ENCODE measurements at places on chromosomes 1 and 21.

DNA sequence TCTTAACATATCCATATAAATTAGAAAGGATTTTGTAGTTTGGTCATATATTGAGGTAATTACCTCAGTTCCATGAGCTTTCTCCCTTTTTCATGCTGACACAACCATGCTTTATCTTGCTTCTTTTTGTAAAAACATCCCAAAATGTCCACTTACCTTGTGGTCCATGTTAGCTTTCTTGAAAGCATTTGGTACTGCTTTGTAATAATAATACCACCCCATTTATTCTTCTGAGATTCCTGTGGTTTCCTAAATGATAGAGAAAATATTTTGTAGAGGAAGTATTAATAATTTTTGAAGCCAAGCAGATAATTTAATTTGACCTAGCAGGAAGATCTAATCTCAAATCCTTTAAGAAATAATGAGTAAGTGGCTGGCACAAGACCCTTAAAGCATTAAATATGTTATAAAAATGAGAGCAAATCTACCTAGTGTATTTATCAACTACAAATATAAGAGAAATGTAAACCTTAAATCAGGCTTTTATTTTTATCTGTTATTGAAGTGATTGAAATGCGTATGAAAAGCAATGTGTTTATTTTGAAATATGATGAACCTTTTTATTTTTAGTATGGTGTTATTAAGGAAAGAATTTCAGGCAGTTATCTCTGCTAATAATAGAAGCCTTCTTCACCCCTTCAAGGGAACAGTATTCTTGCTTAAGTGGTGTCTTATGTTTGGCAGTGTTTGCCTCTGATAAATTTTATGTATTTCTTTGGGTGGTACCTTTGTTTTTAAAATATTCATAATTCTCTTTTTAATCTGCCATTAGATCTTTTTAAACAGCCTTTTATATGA lies 9.2 kb downstream of the PRKAA2 start:
- DNase-seq: no peak

DNA sequence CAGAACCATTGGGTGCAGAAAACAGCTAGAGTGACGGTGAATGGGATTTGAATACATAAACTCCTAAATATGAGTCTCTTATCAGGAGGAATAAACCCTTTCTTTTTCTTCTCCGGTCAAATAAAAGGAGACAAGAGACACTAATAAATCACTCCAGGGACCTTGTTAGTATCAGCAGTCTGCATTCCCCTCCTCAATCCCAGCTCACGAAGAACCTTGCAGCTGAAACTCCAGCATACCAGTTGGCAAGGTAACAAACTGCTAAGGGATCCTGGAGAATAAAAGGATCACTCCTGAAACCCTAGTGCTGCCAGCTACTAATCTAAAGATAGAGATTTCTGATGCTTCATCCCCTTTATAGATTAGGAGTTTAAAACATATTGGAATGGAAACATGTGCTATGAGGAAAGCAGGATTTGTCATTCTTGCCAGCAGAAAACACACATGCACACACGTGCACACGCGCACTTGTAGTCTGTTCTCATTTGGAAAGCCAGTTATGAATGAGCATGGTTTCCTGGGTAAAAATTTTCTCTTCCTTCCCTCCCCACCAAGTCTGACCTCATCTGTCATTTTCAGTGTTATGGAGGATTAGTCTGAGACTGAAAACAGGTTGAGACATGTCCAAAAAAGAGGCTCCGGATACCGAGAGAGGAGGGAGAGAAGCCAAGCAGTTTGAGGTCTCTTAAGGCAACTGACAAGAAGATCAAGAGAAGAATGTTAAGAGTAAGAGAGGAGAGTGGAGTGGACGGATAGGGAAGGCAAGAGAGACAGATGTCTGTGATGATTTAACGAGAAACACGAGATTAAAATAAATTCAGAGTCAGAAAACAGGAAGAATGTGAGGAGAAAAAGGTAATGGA lies 10.9 kb downstream of the IER5 start:
- DNase-seq: peak; percentile 22

DNA sequence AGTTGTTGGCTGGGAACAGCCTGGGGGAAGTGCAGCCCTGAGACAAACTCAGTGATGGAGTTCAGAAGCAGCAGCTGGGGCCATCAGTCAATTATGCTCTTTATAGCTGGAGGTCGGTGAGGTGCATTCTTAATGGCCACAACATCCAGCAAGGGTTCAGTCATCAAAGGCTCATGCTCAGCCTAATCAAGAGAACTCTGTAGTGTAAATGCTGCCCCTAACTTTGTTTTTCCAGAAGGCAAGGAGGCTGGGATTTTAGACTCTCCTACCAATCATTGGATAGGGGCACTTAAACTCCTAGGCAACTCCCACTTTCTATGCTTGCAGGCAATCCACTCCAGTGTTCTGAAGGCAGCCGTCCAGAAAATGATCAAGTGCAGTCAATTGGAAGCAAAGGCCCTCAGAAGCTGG lies 15.0 kb upstream of the RGS4 start:
- DNase-seq: no peak

- no peak for DNase-seq
These were observed 2.1 kb downstream of the CACHD1 start for GRCh38 chr1:64472040-64472376.

DNA sequence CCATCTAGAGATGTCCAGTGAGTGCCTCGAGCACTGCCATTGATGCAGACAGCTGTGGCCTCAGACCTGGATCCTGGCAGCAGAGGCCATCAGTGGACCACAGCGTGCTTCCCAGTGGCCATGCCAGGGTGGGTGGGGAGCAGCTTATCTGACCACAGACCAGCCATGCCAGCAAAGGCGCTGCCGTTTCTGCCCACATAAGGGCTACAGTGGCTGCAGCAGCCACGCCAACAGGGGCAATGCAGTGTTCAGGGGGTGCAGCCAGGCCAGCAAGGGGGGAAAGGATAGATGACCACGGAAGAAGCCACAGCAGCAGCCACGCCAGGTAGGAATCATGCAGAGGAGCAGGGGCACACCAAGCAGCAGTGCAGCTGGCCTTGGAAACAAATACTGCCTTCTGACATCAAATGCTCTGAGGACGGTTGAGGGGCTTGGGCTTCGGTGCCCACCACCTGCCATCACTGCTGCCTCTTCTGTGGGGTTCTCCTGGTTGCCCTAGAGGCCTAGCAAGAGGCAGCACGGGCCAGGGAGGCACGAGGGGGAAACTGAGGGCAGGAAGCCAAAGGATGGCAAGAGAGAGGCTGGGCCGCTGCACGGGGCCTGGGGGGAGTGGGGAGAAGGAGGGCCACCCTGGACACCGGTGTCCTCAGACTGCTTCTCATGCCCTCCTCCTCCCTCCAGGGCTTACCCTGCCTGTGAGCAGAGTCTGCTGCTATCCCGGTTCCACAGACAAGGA lies 94.7 kb upstream of the RUNX3 start:
- DNase-seq: no peak

- no peak for DNase-seq
These were observed 99.0 kb upstream of the BEND5 start for GRCh38 chr1:48875552-48876329.

GRCh38 chr1:19771350-19771749 lies 28.4 kb downstream of the TMCO4 start:
- DNase-seq: no peak

DNA sequence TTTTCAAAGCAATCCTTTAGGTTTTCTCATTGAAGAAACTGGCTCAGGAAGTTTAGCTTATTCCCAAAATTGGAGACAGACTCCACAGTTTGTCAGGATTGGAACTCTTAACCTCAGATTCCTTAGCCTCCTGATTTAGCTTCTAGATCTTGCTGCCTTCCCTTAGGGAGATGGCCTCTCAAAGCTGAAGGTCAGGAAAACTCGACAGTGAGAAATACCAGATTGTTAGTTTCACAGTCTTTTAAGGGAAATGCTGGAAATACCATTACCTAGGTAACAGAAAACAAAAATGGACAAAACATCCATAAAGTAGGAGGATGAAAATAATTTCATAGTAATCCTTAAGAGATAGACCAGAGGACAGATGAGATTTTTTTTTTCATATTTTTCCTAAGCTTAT lies 7.8 kb downstream of the RASAL2 start:
- no peak for DNase-seq

DNA sequence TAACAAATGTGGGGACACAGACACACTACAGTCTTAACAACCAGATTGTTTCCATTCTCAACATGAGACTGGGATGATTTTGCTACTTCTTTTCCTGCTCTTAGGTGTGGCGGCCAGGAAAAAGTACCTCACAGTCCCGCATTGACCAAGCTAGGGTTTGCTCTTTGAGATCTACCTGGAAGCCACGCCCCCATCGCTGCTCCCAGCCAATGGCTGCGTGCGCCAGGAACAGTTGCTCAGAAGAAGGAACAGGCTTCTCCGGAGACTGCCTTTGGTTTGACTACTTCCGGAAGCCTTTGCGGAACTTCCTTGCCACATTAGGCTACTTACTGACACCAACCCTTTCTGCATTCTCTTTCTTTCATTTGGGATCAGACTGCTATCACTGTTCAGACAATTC lies 44.2 kb upstream of the PLD5 start:
- DNase-seq: no peak

GRCh38 chr1:156914440-156914856 lies 6.0 kb upstream of the LRRC71 start:
- no peak for DNase-seq

Data from CD4-positive, alpha-beta T cell treated with Interleukin-15 for 4 hours (primary cell).